ENCODE measurements at places on chromosomes 7 and 10. TPM values are rescaled to one million over a fixed set of nuclear protein-coding genes. Genes with fewer than 3 reads are reported as not detected.

Gene LIPJ
- not detected for total RNA-seq

Gene KCNIP2
- 1.2 TPM for total RNA-seq

Gene PALD1
- total RNA-seq: 1.4 TPM

Gene LRRC17
- total RNA-seq: 20.8 TPM

Gene RRP12
- total RNA-seq: 75.5 TPM

Gene NXPH1
- total RNA-seq: not detected

Gene NOD1
- total RNA-seq: 3.8 TPM

Gene UCN3
- total RNA-seq: not detected

Gene CREB5
- total RNA-seq: 9.3 TPM

Gene NRAP
- not detected for total RNA-seq

Gene TLL2
- 0.05 TPM for total RNA-seq

Gene FKBP9
- total RNA-seq: 43.4 TPM

DNA sequence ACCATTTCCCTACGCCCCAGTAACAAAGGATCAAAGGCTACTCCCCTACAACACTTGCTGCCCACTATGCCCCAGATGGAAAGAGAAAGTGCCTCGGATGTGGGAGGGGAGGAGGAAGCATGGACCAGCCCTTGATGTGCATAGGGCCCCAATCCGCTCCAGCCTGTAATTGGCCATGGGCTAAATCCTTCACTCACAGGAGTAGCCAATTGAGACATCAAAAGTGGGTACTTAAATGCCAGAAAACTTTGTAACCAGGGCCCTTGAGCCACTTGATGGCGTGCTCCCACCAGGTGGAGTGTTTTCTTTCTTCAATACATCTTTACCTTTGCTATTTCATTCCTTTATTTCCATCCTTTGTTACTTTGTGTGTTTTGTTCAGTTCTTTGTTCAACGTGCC is 500.5 kb upstream of the LRRN3 start:
- peak; percentile 51 for DNase-seq

DNA sequence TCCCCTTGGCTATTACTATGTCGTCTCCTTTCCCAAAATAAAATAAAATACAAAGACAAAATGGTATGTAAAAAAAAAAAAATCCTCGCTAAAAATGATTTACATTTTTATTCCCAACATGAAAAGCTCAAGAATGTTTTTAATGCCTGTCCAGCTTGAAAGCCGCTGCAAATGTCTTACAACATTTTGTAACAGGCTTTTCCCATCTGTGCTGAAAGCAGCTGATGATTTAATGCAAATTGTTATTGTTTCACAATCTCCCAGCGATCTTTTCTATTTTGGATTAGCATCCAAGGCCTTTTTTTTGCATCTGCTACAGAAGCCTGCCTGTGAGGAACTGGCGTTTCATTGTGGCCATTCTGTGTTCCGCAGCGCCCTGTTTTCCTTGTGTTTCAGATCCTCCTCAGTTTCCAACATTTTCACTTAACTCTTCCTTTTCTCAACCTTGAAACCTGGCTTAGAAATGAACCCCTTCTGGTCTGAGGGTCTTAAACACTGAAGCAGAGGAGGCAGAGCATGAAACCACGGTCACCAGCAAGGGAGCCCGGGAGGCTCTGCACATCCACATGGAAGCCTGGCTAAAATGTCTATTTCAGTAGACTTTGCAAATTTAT is 712.1 kb downstream of the PARD3 start:
- no peak for DNase-seq

DNA sequence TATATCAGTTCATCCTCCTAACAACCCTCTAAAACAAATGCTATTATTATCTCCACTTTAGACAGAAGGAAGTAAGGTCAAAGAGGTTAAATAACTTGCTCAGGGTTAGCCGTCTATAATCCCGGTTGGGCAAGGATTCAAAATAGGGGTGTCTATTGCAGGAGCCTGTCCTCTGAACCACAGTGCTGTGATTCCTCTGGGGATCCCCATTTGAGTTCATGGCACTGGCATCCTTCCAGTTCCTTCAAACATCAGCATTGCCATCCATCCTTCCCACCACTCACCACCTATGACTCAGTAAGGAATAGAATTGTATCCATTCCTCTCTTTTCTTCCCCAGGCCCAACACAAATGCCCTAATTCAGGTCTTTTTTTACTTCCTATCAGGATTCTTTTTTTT is 25.6 kb downstream of the HPS6 start:
- DNase-seq: peak; percentile 48

GRCh38 chr7:35185908-35186731 is 67.8 kb downstream of the TBX20 start:
- DNase-seq: peak; percentile 72

DNA sequence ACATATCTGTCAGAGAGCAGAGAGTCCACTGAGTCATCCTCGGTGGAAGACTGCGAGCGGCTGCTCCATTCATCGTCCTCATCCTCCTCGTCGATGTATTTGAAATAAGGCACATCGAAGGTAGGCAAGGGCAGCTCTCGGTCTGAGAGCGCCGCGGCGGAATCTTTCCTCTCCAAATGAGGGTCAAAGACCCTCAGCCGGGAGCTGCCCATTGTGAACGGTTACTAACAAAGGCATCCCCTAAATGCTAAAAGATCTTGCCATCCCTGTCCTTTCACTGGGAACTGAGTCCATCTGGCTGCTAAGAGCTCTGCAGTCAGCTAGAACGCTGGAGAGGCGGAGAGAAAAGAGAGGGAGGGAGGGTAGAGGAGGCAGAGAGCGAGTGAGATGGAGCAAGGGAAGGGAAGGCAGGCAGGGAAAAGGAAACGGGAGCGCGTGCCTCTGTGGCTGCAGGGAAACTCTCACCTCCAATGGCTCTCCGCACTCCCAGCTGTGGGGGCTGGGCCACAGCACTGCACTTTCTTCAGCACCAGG is 163.4 kb downstream of the RAPGEF5 start:
- peak; percentile 27 for DNase-seq

DNA sequence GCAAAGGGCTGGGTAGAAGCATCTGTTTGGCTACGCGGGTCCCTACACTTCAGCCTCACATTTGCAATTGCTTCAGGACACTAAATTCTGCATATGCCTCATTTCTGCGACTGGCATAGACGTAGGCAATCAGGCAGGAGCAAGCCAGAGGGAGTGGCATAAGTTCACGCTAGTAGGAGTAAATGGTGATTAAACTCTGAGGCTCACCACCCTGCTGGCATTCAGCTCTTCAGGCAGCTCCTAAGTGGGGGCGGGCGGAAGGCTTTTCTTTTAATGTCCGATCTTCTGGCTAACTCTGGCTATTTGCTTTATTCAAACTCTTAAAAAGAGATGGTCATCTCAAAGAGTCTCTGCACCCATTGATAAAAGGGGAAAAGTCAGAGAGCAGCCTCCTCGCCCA is 45.3 kb downstream of the RGS10 start:
- DNase-seq: no peak

- no peak for DNase-seq
Measured at GRCh38 chr10:108901781-108902618, 1021.3 kb downstream of the XPNPEP1 start.

- DNase-seq: no peak
Measured at GRCh38 chr7:126228356-126229061, 1024.2 kb downstream of the GRM8 start.

- no peak for DNase-seq
Measured at GRCh38 chr7:139482662-139483466, 609 bp downstream of the KLRG2 start.

DNA sequence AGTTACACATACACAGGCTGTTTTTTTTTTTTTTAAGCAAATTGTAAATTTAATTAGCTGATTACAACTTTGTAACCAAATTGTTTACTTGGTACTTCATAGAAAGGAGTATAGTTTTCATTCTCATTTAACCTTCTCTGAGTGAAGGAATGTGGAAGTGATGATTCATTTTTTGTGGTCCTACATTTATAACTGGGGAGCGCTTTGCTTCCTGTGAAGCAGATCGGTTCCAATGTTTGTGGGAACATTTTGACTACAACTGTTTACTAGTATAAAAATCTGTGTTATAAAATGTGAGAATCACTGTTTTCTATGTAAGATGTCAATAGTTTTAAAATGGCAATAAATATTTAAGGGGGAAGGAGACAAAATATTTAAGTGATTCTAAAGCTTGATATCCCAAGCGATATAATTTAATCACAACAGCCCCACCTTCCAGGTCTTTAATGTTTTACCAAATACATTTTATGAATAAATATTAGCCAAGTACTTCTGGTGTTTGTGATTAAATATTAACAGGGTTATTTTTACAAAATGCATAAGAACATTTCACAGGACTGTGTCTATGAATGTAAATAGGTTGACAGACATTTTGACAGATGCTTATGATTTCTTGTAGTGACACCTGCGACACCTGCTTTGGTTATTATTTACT is 57.1 kb downstream of the NXPH1 start:
- peak; percentile 40 for DNase-seq

GRCh38 chr10:120607016-120607709 is 150.1 kb downstream of the PLPP4 start:
- DNase-seq: peak; percentile 96

- DNase-seq: peak; percentile 54
Measured at GRCh38 chr7:80428161-80429054, 83.5 kb downstream of the GNAT3 start.

- peak; percentile 21 for DNase-seq
Measured at GRCh38 chr10:3622845-3623621, 162.0 kb downstream of the KLF6 start.

DNA sequence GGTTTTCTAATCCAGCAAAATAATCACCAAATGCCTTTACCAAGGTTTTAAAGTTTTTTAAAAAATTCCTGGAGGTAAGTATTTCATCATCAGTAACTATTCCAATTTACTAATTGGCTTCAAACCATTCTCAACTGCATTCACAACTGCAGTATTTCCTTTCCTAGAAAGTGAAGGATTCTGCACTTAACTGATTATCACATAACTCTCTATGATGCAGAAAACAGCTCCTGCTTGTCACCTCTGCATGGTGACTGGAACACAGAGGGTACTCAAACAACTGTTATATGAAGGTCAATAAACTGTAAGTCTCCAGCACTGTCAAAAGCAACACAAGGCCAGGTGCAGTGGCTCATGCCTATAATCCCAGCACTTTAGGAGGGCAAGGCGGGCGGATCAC is 42.6 kb downstream of the SRPK2 start:
- DNase-seq: no peak

DNA sequence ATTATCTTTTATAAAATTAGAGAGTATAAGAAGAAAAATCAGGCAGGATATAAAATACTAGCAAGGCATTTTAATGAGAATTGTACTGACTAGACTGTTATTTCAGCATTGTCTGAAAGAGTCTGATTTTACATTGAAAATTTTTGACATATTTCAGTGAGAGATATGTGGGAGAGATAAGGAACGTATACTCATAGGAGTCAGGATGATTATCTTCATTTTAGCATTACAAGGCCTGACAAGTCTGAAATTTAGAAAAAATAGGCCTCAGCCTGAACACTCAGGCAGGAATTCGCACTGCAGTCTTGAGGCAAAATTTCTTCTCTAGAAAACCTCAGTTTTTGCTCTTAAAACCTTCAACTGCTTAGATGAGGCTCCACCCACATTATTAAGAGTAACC is 386.0 kb downstream of the HGF start:
- DNase-seq: no peak

DNA sequence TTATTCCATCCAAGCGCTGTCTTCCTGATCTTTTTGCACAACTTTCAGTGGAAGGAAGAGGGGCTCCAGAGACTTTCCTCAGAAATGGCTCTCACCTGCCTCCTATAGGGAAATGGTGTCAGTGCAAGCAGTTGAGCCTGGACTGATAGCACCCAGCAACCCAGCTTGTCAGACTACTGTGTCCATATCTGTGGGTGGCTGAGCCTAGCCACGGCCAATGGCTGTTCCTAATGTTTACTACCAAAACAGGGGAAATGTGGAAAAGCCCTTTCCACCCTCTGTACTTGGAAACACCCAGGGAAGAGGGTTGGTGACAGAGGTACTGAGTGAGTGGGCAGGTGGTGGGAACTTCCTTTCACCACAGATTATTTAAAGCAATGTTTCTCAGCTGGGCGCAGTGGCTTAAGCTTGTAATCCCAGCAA is 4.3 kb upstream of the YKT6 start:
- DNase-seq: peak; percentile 55

GRCh38 chr10:14009371-14010100 is 321.2 kb downstream of the FRMD4A start:
- peak; percentile 91 for DNase-seq

DNA sequence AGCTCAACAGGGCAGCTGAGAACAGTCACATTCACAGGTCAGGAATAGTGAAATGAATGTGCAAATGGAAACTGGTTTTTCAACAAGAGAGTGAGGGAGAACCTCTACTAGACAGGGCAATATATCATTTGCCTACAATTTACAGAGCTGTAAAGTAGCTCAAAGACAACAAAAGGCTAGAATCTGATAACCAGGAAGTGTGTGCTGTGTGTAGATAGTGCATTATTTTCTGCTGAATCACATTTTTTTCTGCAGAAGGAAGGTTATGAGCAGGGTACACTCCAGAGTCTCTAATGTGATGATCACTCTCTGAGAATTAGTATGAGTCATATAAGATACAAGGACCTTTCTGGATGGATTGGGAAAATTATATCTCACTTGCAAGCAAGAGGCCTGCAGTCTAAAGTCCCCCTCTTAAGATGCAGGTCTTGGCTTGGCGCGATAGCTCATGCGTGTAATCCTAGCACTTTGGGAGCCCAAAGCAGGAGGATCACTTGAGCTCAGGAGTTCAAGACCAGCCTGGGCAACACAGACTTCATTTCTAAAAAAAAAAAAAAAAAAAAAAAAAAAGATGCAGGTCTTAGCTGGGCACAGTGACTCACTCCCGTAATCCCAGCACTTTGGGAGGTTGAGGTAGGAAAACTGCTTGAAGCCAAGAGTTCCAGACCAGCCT is 59.9 kb upstream of the COBL start:
- DNase-seq: peak; percentile 93

DNA sequence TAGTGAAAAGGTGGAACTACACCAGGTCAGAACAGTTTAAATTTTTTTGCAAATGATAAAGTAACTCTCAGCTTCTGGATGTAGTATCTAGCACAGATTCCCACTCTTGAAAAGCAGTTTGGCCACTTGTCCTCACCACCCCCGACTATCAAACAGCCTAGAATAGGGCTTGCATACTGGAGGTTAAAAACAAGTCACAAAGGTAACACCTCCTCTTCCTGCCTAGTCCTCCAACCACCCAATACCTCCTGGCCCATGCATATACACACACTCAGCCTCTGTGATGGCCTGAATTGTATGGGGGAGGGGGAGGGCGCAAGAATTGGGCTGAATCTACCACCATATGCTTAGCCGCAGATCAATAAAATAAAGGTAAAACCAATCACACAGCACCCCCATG is 5.7 kb downstream of the SKAP2 start:
- no peak for DNase-seq

GRCh38 chr10:96334616-96335526 is 23.9 kb downstream of the OPALIN start:
- peak; percentile 44 for DNase-seq

- DNase-seq: peak; percentile 55
Measured at GRCh38 chr10:17533731-17534130, 79.3 kb upstream of the ST8SIA6 start.
